Astrocyte of the cerebellum (primary cell): ENCODE measurements at places on chromosomes 6 and 20.

DNA sequence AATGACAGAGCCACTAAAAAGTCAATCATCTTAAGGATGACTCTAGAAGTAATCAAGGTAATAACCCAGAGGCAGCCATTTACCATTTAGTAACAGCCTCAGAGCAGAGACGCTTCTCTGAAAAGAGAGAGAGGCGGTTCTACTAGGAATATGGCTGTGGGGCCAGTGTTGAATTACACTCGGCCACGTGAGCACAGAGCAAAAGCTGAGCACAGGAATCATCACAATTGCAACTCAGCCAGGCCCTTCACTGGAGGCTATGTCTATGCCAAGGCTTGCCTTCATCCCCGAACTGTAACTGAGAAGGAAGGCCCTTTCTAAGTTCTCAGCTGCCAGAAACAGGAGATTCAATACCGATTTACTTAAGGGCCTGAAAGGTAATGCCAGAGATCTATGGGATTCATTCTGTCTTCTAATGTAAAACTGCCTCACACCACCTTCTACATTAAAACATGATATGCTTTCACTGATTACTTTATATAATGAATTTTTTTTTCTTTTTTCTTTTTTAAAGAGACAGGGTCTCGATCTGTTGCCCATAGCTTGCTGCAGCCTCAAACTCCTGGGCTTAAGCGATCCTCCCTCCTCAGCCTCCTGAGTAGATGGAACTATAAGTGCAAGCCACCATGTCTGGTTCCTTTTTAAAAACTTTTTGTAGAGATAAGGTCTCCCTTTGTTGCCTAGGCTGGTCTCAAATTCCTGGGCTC is 67.6 kb downstream of the NUDT3 start:
- peak; percentile 39 for DNase-seq

- DNase-seq = no peak
Observed at GRCh38 chr6:7574500-7574899, 15.5 kb upstream of the SNRNP48 start.

GRCh38 chr6:133806382-133807140 is 82.4 kb upstream of the TCF21 start:
- no peak for DNase-seq

DNA sequence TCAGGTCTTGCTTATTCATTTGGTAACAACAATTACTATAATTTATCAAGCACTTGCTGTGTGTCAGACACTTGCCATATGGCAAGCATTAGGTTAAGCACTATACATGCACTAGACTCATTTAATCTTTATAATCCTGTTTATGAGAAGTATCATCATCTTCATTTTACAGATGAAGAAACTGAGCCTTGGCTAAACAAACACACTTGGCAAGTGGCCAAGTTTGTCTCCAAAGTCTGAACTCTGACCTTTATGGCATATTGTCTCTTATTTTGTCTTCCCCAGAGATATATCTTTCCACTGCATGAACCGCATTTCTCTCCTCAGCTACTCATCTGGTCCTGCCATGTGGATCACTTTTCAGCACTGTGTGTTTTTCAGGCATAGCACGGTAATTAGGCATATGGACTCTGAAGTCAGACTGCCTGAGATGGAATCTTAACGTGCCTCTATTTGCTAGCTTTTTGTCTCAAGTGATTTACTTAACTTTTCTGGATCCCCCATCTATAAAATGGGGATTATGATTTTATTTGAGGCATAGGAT is 4.7 kb downstream of the ADGRF5 start:
- no peak for DNase-seq

GRCh38 chr6:73929405-73929804 is 233.4 kb downstream of the CD109 start:
- no peak for DNase-seq

- DNase-seq = no peak
Observed at GRCh38 chr6:157145656-157146285, 177.5 kb downstream of the TMEM242 start.

DNA sequence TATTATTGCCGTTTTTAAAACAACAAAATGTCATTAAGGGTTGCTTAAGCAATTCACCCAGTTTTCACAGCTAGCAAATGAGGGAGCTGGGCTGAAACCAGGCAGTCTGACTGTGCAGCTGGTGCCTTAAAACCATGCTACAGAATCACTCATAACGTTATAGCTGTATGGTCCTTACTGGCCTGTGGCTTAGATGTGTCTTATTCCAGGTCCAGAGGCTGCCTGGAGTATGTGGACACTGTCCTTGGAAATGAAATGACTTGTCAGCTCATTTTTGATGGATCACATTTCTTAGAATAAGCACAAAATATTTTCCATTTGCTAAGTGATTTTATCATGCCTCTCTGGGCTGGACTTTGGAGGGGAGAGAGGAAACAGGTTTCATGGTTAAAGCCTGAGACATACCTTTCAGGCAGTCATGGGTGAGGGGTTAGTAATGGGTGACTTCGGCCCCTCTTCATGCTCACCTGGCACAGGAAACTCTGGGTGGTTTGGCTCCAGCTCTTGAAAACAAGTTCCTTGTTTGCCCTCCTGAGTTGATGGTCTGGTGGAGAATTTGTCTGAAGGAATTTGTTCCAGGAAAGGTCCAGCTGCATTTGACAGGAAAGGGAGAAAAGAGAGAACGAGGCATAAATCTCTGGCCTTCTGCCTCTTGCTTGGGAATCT is 823.2 kb downstream of the DHX35 start:
- peak; percentile 33 for DNase-seq

- DNase-seq = no peak
Observed at GRCh38 chr20:43473381-43473704, 15.6 kb downstream of the SRSF6 start.

GRCh38 chr6:119858901-119859300 is 509.3 kb upstream of the MAN1A1 start:
- no peak for DNase-seq

DNA sequence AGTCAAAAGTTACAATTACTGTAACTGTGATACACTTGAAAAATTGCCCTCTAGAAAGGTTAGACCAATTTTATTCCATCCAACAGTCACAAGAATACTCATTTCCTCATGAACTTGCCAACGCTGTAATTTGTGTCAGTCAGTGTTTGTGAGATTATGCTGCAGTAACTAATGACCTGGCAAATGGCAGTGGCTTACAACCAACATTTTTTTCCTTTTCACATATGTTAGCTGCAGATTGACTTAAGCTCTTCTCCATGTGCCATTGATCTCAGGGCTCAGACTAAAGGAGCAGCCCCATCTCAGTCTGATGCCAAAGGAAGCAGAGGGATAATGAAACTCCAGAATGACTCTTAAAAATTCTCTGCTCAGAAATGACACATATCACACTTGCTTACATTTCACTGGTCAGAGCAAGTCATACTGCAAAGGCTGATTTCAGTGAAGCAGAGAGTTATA is 92.3 kb upstream of the ELOVL5 start:
- no peak for DNase-seq

DNA sequence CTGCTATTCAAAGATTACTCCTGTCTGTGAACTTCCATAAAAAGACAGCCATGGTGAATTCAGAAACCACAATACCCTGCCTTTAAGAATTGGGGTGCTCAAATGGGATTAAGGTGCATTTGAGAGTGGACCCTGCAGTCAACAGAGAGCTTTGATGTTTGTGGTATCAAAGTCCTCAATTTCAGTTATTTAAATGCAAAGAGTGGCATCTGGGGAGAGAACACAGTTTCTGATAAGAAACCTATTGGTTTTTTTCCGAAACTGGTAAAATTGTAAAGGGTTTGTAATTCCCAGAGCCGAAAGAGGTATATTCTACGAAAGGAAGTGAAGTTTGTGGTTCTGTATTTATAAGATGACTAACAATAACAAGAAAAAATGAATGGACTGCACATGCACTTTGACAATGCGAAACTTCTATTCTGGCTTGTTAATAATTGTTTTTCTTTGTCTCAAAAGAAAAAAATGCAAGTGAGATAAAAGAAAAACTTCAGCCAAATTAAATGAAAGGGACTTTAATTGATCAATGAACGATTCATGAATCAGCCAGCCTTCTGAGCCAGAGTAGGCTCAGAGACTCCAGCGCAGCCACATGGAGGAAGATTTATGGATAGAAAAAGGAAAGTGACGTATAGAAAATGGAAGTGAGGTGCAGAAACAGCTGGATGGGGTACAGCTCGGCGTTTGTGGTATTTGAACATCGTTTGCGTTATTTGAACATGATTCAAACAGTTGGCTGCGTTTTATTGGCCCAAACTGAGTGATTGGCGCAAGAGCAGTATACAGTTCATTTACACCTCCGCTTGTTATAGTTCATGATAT is 70.5 kb upstream of the DUSP22 start:
- DNase-seq = no peak

DNA sequence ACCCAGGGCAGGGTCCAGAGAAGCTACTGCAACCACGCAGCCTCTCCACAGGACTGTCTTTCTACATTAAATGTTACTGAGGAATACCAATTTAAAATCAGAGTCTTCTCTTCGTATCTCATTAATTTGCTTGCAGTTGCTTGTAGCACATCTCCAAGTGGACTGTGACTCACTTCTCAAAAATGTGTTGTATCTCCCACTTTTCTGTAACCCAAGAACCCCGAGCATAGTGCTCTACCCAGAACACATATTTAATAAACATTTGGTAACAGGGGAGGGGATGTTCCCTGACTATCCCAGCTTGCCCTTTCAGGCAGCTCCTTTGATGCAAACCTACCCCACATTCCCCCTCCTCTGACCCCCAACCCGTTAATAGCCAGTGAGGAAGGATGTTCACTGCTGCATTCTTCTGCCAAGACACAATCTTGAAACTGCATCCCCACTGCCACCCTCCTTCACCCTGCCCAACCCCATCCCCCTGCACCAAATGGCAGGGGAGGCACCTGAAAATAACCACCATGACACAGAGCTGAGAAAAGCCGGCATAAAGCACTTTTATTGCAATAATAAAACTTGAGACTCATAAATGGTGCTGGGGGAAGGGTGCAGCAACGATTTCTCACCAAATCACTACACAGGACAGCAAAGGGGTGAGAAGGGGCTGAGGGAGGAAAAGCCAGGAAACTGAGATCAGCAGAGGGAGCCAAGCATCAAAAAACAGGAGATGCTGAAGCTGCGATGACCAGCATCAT is 24.2 kb downstream of the FKBP1A start:
- DNase-seq = no peak

GRCh38 chr6:27168586-27169443 is 78.7 kb upstream of the PRSS16 start:
- DNase-seq = no peak
